Fibroblast of lung (primary cell): ENCODE measurements at places on chromosomes 5 and 9. TPM values are rescaled to one million over a fixed set of nuclear protein-coding genes. Genes with fewer than 3 reads are reported as not detected.

DNA sequence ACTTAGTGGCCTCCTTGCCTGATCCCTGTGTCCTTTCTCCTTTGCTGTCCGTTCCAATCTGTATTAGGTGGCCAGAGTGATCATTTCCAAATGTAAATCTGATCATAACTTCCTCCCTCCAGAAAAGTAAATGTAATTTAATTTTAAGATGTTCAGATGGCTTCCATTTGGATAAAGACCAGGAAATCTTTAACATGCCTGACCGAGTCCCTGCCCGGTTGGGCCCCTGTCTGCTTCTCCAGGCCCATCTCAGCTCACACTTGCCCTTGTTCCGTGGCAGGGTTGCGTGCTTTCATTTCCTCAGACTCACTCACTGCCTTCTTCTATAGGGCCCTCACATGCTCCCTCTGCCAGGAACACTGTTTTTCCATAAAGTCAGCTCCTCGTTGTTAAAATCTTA, 7.6 kb downstream of the MAP3K1 start:
- DNase-seq = peak; percentile 31

DNA sequence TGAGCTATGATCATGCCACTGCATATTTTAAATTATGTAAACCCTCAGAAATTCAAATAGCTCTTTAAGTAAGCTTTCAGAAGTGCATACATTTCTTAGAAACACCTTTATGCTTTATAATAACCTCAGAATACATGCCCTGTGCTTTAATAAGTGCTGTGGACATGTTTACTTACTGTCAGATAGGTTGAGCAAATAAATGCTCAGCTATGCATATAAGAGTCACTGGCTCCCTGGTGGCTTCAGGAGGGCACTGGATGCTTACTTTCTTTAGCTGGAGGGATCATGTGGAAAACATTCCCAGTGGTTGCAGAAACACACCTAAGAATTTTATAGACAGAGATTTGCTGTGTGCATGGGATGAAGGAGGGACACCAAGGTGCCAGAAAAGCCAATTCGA, 74.4 kb downstream of the PDE6A start:
- DNase-seq = no peak

GRCh38 chr9:84554069-84554664, 115.4 kb upstream of the NTRK2 start:
- DNase-seq = no peak

GRCh38 chr9:129938291-129938979, 103.2 kb downstream of the USP20 start:
- peak; percentile 91 for DNase-seq

DNA sequence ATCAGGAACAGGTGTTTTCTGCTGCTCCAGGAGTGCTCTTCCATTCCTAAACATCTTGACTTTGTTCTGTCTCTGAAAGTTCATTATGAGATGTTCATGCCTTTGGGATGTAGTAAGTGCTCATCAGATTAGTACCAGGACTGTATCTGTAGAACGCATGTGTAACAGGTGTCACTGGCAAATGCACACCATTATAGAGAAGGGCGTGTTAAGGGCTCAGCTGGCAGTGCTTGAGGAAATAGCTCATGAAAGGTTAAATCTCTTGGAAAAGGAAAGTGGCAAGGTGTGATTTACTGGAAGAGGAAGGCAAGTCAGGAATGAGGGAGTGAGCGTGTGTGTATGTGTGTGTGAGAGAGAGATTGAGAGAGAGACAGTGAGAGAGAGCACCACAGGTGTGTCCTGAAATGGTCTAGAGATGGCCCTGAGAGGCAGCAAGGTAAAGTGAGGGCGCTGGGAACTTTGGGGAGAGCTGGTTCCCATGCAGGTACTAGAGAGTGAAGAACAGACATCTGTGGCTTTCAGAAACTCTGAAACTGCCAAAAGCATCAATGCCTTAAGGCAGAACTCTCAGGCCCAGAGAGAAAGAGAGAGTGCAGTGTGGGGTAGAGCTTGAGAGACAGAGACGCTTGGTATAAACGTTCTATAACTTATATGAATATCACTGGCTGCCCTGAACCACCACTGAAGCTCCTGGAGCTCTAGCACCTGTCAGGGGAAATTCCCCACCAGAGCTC, 13.7 kb upstream of the CXCL14 start:
- no peak for DNase-seq

Gene EPB41L4B
- polyA plus RNA-seq = 0.56 and 1.7 TPM in 2 replicates

DNA sequence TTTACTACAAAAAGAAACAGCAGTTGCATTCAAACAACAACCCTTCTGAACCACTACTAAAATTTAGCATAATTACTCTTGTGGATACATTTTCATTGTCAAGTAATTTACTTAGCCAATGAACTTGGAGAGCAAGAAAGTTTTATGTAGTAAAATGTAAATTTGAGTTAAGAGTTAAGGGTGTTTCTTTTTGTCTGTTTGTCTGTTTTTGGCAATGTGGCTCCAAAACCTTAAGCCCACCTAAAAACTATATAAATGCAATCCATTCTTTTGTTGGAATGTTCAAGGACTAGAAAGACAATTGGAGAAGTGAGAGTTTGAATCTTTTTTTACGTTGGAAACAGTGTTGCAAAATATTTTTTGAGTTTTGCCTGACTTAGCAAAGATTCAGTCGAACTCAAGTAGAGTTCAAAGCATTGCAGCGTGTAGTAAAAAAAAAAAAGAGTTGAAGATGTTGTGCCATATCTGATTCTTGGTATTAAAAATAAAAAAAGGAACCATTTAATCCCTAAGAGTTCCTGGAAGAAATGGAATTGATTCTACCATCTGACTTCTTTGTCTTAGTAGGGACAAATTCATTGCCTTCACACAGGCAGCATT, 867 bp downstream of the SYK start:
- no peak for DNase-seq

Gene DBH
- polyA plus RNA-seq = not detected in 2 replicates

DNA sequence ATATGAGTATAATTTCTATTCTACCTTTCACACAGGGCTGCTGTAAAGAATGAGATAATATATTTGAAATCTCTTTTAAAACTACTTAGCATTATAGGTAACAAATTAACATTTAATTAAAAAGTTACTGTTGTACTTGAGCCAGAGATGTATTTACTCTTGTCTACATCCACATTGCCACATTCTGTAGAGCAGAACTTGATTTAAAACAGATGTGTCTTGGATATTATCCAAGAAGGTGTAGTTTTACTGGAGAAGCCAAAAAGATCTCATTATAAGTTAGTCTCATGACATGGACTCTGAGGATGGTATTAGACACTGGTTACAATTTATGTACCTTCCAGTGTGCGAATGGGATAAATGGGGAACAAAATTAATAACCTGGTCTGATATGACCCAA, 293.1 kb upstream of the CCNH start:
- peak; percentile 60 for DNase-seq

Gene CMYA5
- 1.9 and 2.0 TPM in 2 replicates for polyA plus RNA-seq

GRCh38 chr5:99102073-99102697, 173.4 kb upstream of the CHD1 start:
- DNase-seq = no peak

Gene GPR150
- polyA plus RNA-seq = 0.23 and 0.43 TPM in 2 replicates

Gene UBE2QL1
- not detected in 2 replicates for polyA plus RNA-seq

Gene CCL27
- 0.09 TPM in 1 of 2 replicates, not detected in the other for polyA plus RNA-seq

GRCh38 chr5:142134331-142135010, 25.9 kb downstream of the NDFIP1 start:
- no peak for DNase-seq

DNA sequence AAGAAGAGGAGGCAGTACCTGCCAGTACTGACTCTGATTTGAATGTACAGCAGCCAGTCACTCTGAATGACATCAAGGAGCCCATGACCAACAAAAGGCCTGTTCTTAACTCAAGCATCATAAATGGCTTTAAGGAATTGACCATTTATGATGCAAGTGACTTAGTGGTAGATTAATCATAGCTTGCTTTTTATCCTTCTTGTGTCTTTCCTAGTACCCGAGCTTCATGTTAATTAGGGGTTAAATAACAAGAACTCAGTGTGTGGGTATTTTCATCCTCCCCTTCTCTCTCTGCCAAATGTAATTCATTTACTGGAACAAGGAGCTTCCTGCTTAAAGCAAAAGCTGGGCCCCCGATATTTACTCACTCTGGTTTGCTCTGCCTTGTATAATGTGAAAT, 146.5 kb downstream of the UNC13B start:
- DNase-seq = no peak

Gene SRA1
- polyA plus RNA-seq = 55.5 and 72.3 TPM in 2 replicates

Gene ADCY2
- 0.05 and 0.11 TPM in 2 replicates for polyA plus RNA-seq

Gene GRM6
- not detected in 2 replicates for polyA plus RNA-seq

DNA sequence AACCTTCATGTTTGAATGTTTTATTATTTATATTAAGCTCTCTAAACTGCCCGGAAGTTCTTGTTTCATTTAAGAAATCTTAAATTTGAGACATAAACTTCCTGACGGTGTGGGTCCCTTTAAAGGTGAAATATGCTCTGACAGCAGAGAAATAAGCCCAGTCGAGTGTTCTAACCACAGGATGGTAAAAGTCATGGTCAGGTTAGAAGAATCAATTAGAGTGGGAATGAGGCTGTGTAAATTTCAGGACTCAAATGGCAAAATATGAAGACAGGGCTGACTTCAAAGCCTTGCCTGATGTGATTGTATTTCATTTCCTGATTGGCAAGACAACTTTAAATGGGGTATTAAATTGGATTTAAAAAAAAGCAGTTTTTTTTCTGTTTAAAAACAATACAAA, 432.9 kb upstream of the BRINP1 start:
- no peak for DNase-seq

- no peak for DNase-seq
These were observed 17.1 kb upstream of the CAST start for GRCh38 chr5:96645091-96645490.

DNA sequence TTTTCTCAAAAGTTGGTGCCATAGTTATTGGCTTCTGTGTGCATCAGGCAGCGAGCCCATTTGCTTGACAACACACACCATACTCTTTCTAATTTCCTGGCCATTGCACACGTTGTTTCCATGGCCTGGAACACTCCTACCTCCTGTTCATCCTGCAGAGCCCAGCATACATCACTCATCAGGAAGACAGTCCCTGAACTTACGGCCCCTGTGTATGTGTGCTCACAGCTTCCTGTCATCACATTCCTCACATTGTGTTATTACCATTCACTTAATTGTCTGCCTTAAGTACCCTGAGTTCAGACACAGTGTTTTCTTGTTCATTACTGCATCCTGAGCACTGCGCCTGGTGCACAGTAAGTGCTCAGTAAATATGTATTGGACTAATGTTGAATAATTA, 355.9 kb downstream of the PRELID2 start:
- no peak for DNase-seq

GRCh38 chr9:100652850-100653249, 75.0 kb downstream of the CAVIN4 start:
- no peak for DNase-seq

DNA sequence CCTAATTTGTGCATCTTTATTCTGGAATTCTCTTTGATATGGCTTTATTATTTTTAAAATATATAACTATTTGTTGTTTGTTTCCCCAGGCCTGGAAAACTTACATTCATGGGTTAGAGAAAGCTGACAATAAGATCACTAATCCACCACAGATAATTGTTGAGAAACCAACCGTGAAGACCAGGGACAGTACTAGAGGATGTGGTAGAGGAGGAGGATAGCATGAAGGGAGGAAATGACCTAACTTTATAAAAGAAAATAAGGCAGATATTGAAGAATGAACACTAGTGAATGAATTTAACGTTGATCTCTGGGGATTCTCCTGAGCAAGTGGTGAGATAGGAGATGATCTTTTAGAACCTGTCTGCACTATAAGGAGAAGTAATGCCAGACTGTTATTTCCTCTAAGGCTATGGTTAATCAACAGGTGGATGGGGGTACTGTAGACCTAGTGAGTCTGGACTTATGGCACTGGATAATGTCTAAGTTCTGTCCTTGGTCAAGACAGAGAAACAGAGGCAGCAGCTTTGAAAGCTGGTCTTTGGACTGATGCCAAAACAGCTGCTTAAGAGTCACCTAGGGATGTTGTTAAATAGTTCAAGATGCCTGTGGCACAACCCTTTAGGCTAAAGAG, 52.4 kb downstream of the NREP start:
- DNase-seq = no peak

DNA sequence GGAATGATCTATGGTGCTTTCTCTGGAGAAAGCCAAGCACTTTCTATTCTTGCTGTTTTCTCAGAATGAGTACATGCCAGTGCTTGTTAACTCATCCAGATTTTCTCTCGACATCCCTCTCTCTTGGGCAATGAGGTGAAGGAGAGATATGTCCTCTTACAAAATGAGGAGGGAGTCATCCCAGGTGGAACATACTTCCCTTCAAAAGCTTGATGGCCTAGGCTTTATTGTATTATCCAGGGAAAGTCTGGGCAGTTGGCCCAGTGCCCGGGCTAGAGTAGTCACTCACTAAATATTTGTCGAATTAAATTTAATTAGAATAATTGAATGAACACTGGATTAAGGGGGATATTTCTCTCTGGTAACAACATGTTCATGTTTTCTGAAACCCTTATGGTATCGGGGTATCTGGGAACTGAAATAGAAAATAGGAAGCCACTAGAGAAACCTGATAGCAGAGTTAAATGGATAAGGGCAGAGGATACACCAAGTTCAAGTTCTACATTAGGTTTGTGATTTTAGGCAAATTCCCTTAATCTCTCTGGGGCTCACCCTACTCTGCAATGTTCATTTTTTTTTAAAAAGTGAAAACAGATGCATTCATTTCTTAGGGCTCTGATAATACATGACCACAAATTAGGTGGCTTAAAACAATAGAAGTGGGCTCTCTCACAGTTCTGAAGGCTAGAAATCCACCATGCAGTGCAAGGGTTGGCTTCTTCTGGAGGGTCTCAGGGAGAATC, 99.6 kb downstream of the LIFR start:
- DNase-seq = no peak

GRCh38 chr5:168434001-168434400, 52.3 kb upstream of the RARS1 start:
- DNase-seq = no peak

GRCh38 chr5:139392678-139393496, 2.0 kb downstream of the PROB1 start:
- DNase-seq = peak; percentile 58

- no peak for DNase-seq
These were observed 1011.3 kb upstream of the WWC1 start for GRCh38 chr5:167280111-167280510.

Gene ASPN
- polyA plus RNA-seq = 4.1 and 5.5 TPM in 2 replicates

Gene C5orf58
- polyA plus RNA-seq = not detected in 2 replicates

GRCh38 chr5:133884569-133885311, 83.7 kb downstream of the C5orf15 start:
- DNase-seq = no peak

DNA sequence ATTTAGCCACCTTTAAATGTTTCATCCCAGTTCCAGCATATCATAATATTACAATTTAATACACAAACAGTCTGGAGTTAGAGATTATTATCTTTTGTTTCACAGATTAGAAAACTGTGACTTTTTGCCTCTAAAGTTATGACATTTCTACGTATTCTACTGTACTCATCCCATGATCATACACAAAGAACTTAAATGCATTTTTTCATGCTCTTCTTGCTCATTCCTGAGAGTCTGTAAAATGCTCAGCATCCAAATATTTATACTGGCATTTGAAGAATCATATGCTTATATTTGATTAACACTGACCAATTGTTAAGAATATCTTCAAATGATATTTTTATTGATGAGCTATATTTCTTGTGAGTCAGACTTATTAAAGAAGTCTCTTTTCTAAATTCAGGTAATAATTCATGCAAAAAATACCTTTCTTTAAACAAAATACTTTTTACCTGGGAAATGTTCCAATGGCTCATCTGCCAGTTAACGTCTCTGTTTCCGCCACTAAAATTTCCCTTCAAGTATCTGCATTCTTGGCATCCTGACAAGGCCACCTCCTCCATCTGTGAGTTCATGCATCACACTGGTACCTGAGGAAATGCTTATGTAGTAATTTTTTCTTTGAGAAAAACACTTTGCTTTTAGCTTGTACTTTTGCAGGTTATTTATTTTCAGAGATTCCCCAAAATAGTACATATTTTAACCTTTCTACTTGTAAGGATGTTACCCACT, 139.6 kb upstream of the RASA1 start:
- DNase-seq = no peak

Gene PCDHGA10
- 3.8 and 4.2 TPM in 2 replicates for polyA plus RNA-seq
